ENCODE measurements at places on chromosomes 1 and 21.

DNA sequence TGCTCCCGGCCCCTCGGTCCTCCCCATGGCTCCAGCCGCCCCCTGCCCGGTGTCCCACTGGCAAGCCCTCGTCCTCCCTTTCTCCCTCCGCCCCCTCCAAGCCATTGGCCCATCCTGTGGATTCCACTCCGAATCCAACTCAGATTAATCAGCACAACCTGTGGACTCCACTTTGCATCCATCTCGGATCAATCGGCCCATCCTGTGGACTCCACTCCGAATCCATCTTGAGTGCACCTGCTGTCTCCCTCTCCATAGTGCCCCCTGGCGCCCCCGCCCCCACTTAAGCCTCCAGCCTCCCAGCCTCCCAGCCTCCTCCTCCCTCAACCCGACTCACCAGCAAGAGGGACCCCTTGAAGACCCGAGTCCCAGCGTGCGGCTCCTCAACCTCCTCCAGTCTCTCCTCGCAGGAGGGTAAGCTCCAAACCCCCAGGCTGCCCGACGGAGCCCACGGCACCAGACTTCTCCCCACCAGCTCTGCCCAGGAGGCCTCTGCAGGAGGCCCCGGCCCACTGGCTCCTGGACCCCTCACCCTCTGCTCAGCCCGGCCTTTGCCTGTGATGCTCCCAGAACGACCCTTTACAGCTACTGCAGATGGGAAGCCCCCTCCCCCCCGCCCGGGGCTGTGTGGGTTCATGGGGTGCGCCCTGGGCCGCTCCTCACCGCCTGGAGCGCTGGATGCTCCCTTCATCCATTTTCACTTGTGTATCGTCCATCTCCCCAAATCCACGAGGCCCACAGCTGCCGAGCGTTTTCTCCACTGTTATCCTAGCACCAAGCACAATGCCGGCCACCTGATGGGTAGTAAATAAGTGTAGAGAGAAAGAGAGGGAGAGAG is 40.6 kb upstream of the TSPEAR start:
- DNase-seq: no peak

- DNase-seq: no peak
Measured at GRCh38 chr1:41627491-41628280, 143.2 kb upstream of the EDN2 start.

- DNase-seq: no peak
Measured at GRCh38 chr1:170204121-170204520, 58.4 kb downstream of the NTMT2 start.

- no peak for DNase-seq
Measured at GRCh38 chr1:45400049-45400448, 59.8 kb upstream of the MUTYH start.

DNA sequence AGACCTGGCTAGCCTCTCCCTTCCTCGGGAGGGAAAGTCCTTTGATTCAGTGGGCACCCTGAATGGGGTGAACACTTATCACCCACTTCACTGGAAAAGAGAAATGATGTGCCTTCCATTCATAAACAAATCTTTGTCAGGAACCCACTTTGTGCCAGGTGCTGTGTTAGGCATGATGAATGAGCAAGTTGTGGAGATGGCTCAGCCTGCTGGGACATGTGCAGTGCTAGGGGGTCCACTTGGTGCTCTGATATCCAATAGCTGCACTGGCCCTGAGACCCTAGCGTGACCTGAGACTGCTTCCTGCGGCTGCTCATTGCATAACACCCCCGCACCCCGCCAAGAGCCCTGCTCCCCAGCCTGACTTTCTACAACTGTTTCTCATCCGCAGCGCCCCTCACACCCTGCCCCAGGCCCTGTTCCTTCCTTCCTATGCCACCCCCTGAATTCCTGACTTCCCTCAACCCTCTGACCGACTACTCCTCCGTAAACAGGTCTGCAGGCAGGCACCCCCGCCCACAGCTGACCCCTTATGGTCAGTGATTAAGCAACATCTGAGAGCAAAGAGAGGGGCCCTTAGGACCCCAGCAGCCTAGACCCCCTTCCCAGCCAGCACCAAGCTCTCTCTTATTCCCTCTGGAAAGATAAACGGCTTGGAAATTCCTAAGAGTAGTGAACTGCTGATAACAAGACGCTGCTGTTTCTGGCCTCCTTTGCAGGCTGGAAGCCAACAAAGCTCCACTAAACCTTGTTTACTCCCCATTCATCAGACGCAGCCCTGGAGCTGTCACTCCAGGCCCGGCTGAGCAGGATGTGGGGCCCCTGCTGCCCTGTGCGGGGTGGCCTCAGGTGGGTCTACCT is 12.9 kb downstream of the CSRP1 start:
- no peak for DNase-seq

- no peak for DNase-seq
Measured at GRCh38 chr1:50066806-50067205, 41.9 kb upstream of the ELAVL4 start.

DNA sequence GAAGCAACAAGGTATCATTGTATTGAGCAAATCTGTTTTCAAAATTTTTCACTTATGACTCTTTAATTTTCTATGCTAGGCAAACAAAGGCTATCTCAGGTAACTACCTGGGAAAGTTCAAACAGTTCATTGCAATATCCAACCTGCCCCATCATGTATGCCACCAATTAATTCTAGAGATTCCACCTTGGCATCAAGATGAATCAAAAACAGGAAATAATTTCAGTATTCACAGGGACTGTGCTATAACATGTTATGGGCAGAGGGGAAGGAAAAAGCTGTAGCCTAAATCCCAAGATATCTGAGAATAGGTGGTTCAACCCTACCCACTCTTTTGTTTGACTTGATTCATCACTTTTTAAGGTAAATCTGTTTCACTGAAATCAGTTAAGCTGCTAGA is 67.5 kb upstream of the SH3GLB1 start:
- no peak for DNase-seq

- DNase-seq: peak; percentile 5
Measured at GRCh38 chr1:233440951-233441401, 113.5 kb downstream of the MAP3K21 start.

- DNase-seq: no peak
Measured at GRCh38 chr1:29179641-29180184, 2.0 kb downstream of the SRSF4 start.

- DNase-seq: no peak
Measured at GRCh38 chr1:177164380-177165068, at the start of gene ASTN1. TSS of gene ASTN1 (minus strand) at chr1:177164712. CDS start at chr1:177164676, 36 bp downstream.

DNA sequence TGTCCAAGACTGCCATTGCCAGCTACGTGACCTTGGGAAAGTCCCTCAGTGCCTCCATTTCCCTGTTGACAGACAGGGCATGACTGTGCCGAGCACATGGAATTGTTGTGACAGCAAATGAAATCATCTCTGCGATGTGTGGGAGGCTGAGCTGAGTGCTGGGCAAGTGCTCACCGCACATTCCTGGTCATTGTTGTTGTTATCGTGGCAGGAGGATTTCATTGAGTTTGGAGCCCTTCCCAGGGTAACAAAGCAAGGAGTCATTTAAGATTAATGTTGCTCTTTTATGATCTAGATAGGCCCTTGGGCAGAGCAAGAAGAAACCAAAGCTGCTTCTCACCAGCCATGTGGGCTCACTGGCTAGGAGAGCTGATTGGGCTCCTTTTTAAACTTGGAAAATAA is 39.6 kb upstream of the ITPKB start:
- DNase-seq: no peak

DNA sequence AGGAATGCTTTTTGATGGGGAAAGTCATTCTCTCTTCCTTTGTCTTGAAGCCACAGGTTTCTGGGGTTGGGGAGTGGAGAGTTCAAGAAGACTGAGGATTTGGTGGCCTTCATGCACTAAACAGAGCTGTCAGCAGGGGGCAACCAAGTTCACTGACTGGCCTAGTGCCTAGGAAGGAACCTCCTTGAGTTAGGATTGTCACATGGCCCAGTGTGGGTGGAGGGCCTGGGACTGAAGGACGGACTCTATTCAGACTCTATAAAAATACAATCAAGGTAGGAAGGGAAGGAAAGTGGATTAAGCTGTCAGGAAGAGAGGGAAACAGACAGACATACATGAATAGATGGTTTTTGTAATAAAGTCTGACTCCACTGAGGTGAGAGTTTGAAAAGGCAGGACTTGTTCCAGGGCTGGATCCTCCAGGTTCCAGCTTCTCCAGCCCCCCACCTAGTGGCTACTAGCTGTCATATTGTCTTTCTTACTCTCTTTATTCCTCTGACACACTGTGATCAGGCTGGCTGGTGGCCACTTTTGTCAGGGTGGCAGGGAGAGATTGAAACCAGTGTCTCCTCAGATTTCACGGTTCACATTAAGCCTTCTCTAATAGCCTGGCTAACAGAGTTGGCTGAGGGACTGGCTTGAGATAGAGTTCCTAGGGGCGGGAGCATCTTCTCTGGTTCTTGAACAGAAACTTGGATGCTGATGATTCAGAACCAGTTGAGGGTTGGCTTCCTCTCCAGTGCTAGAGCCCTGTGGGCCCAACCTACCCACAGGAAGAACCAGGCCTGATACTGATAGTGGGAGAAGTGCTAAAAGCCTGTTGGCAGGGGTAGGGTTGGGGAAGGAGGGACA is 4.1 kb upstream of the SH3BGRL3 start:
- peak; percentile 65 for DNase-seq
